Dorsolateral prefrontal cortex (tissue), 122 donors: ENCODE measurements at places on chromosomes 16 and 17.

GRCh38 chr17:75456417-75457046 lies at the start of gene TMEM94:
TMEM94 (plus strand) TSS chr17:75456635; CDS start chr17:75471906, 15,271 bp downstream.
- DNase-seq = peak; percentile 98

DNA sequence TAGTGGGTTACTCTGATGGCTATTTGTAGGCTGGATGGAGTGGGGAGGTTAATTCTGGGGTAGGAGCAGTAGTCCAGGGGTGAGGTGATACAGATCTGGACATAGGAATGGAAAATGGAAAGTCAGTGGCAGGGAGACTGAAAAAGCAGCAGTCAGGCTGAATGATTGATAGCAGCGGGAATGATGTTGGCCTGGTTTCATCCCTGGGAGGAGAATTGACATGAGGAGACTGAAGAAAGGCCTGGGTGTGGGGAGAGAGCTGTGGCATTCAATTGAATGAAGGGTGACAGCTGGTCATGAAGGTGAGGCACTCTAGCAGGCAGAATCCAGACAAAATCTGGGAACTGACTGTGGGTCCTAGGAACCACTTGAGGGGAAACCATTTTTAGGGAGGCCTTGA lies 34.7 kb upstream of the CLEC18A start:
- no peak for DNase-seq

DNA sequence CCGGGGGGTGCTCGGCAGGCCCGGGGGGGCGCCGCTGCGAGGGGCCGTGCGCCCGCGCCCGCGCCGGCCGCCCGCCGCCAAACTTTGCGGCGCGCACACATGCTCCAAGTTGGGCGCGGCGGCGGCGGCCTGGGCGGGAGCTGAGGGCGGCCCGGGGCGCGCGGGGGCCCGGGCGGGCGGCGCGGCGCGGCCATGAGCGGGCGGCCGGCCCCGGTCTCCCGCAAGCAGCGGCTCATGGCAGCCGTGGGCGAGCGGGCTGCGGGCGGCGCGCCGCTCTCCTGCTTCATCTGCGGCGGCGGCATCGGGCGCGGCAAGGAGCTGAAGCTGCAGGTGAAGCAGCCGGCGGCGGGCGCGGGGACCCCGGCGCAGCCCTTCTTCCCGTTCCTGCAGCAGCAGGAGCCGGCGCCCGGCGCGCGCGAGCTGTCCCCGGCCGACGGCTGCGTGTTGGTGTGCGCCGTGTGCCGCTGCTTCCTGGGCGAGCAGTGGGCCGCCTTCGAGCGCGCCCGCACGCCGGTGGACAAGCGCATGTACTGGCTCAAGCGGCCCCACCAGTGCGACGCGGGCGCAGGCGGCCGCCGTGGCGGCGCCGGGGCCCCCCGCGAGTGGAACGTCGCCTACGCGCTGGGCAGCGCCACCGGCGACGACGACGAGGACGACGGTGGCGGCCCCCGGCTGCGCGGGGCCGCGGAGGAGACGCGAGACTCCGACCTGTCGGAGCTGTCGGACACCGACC lies 57.2 kb upstream of the CIBAR2 start:
- DNase-seq = no peak

DNA sequence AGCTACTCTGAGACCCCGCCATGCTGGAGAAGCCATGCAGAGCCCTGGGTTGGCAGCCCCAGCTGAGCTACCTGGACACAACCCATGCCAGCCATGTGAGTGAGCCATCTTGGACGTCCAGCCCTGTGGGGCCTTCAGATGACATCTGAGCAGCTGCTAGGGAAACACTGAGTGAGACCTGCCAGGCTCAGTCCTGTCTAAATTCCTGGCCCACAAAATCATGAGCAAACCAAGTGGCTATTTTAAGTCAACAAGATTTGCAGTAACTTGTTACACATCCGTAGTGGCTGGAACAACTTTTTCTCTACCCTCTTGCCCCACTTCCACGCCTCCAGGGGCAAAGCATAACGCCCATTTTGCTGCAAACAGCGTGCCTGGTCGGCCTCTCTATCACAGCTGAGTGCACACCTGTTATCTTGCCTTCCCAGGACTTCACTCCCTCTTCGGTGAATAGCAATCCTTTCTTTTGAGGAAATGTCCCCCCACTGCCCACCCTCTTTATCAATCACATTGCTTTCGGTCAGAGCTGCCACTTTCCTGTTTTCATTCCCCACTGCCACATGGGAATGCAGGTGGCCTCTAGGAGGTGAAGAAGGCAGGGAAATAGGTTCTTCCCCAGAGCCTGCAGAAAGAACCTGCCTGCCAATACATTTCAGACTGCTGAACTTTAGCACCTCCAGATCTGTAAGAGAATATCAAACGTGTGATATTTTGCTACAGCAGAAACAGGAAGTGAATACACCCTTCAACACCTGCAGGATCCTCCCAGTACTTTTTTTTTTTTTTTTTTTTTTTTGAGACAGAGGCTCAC lies 7.4 kb upstream of the SCIMP start:
- DNase-seq = no peak

DNA sequence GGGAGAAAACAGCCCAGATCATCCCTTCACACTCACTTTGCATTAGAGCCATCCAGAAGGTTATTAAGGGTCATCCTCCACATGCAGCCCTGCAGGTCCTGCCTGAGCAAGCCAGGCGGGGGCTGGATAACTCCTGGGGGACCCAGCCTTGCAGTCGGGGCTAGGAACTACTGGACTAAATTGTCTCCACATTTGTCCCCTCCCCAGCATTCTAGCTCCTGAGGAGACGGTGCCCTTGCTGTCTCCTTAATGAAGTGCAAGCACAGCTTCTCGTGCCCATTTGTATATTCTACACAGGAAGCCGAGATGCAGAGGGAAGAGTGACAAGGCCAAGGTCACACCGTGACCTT lies 185.2 kb downstream of the C16orf95 start:
- DNase-seq = no peak

DNA sequence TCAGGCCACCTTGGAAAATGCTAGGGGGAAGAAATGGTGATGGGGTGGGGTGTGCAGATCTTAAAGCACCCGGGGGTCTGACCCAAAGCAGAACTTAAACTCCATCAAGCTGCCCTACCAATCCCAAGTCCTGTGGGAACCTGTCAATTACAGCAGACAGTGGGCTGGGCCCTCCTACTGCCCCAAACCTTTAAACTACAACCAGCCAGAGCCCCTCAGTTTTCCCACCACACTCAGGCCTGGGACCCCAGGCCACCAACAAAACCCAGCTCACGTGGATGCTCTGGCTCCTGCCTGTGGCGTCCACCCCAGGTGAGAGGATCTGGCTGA lies 2.7 kb downstream of the MYO18A start:
- DNase-seq = no peak

GRCh38 chr17:49748791-49749190 lies 15.1 kb downstream of the FAM117A start:
- no peak for DNase-seq

DNA sequence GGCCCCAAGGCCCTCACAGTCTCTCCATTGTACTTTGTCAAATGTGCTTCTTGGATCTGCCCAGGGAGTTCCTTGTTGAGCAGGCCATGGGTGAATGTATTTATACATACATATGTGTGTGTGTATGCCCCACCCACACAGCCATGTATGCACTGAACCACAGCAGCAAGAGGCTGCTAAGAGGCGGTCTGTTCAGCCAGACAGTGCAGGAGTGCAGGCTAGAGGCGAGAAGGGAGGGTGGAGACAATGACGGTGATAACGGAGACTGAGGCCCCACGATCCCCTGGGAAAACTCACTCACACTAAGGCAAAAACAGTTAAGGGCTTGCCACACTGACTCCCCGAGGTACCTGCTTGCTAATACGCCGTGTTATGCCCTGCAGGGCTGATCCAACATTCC lies 151.0 kb upstream of the CDC42EP4 start:
- DNase-seq = no peak

GRCh38 chr16:87782033-87782432 lies 16.2 kb upstream of the KLHDC4 start:
- DNase-seq = no peak

- DNase-seq = no peak
Observed at GRCh38 chr16:49081554-49081953, 200.1 kb downstream of the CBLN1 start.

- no peak for DNase-seq
Observed at GRCh38 chr17:80244871-80245509, 15.7 kb upstream of the RNF213 start.

DNA sequence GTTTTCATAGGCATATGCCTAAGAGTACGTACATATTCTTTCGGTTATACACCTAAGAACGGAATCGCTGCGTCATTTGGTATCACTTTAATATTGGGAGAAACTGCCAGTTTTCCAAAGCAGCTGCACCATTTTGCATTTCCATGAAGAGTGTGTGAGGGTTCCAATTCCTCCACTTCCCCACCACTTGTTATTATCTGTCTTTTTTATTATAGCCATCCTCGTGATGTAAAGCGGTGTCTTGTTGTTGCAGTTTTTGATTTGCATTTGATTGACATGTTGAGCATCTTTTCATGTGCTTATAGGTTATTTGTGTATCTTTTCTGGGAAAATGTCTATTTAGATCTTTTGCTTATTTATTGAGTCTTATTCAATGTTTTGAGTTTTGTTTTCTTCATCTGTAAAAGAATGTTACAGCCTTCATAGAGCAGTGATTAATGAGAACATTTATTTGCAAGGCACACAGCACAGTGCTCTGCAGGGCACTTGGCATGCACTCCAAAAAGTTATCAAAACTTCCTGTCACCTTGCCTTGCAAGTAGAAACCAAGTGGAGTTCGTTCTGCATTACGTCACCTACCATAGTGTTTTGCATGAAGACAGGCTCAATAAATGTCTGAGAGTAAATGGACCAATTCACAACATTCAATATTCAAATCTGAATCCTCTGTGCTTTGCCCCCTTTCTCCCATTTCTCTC lies 26.6 kb upstream of the ST6GALNAC1 start:
- DNase-seq = no peak

GRCh38 chr16:55282441-55282840 lies 41.6 kb upstream of the IRX6 start:
- DNase-seq = no peak

DNA sequence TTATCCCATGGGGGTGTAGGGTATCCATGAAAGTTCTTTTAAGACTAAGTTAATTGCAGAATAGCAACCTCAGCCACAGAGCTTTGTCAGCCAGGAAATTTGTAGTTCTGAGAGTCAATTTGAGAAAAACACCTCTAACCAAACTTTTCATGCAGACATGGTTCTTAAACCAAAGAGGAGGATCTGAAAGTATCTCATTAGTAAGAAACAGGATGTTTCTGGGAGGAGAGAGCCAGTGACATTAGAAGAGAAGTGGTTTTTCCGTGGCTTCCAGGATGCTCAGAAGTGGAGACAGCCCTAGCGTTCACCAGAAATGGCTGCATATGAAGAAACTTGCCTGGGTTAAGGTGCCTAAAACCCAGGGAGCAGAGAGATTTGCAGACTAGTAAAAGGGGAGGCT lies 7.9 kb downstream of the GNAO1 start:
- DNase-seq = no peak

DNA sequence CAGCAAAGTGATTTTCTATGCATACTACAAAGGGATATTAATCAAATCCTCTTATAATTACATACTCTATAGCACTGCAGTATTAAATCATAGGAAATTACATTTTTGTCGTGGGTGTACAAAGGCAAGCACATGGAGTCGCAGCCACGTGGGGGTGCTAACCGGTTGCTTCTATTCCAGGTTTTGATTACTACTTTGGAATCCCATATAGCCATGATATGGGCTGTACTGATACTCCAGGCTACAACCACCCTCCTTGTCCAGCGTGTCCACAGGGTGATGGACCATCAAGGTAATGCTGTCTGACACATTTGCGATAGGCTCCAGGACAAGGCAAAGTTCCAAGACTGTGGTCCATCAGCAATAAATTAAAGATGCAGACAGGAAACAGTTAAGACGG lies 60.1 kb downstream of the ARSG start:
- no peak for DNase-seq

DNA sequence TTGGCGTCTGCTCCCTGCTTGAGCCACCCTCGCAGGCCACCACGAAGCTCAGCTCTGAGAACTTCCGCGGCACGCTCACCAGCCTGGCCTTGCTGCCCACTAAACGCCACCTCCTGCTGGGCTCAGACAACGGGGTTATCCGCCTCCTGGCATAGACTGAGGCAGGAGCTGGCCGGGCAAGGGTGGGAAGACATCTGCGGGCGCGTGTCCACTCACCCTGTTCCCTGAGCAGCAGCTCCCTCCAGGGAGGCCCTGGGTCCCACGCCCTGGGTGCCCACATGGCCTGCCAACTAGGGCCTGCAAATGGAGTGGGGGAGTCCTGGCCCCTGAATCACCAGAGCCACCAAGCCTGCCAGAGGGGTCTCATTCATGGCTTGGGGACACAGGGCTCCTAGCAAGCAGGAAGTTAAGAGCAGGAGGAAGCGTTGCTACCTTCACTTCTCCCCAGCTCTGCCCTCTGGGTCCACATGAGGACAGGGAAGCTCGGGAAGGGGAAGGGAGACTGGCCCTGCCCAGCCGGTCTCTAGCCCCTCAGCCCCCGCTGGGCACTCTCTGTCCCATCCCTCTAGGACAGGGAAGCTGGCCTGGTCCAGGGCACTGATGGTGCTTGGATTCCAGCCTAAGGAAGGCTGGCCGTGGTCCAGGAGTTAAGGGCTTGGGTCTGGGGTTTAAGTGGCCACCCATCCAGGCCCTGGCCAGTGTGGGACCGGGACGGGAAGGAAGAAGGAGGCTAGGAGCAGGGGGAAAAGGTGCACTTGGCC lies 5.0 kb upstream of the SERPINF2 start:
- no peak for DNase-seq

DNA sequence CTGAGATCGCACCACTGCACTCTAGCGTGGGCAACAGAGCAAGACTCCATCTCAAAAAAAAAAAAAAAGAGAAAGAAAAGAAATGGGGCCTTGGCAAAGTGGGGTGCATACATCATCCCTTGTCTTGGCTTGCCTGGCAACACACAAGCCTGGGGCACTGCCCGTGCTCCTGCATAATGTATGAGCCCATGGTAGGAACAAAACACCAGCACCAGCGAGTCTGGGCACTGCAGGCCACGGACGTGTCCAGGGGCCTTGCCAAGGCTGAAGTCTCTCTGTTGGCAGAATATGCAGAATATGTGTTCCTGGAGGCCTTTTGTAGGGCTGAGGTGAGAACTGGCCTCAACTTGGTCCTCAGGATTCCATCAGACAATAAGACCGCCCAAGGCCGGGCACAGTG lies 15.7 kb upstream of the ALDOA start:
- peak; percentile 72 for DNase-seq

- DNase-seq = no peak
Observed at GRCh38 chr17:40373324-40373723, 8.8 kb upstream of the GJD3 start.

GRCh38 chr16:83054283-83054682 lies 427.5 kb downstream of the CDH13 start:
- DNase-seq = no peak

GRCh38 chr17:47693731-47694580 lies at the start of gene TBKBP1:
TBKBP1 (plus strand) TSS chr17:47694161; CDS start chr17:47696113, 1,952 bp downstream.
- no peak for DNase-seq

DNA sequence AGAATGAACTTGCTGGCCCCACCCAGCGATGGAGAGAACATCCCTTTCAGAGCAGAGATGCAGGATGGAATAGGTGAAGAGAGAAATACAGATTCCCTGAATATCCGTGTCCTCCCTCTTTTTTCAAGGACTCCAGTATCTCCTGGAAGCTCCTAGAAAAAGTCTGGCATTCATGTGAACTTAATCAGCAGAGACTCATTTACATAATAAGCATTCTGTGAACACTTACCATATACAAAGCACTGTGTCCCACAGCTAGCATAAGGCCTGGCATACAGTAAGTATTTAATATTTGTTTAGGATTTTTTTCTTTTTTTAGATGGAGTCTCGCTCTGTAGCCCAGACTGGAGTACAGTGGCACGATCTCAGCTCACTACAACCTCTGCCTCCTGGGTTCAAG lies 208.5 kb upstream of the RPL38 start:
- DNase-seq = no peak

- DNase-seq = no peak
Observed at GRCh38 chr17:66214884-66215528, 14.2 kb downstream of the APOH start.
